ENCODE measurements at places on chromosomes 1 and 21.
A peak's percentile ranks its signal among the peaks of the same experiment; 100 is the strongest.

DNA sequence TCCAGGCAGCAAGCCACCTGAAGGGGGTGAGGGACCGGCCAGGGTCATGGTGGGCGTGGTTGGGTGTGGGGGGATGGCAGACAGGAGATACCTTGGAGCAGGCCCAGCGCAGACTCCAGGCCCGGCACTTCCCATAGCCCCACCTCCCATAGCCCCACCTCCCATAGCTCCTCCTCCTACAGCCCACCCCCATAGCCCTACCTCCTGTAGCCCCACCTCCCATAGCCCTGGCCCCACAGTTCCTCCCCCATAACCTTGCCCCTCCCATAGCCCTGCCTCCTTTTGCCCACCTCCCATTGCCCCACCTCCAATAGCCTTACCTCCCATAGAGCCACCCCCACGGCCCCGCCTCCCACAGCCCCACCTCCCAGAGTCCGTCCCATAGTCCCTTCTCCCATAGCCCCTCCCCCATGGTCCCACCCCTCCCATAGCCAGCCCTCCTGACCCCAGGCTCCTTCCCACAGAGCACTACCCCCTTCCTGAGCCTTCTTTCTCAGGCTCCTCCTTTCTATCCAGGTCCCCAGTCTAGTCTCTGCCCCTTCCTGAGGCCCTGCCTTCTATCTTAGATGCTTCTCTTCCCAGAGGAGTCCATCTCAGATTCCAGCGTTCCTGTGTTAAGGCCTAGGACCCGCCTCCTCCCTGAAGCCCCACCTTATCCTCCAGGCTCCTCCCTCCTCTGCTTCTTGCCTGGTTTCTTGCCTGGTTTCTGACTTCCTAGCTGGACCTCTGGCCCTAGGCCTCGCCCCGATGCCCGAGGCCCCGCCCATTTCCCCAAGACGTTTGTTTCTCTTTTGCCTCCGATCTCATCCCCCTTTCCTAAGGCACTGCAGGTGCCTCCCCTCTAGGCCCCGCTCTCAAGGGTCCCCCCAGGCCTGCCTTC, 46.8 kb downstream of the PTPRU start:
- DNase-seq: peak; percentile 90

DNA sequence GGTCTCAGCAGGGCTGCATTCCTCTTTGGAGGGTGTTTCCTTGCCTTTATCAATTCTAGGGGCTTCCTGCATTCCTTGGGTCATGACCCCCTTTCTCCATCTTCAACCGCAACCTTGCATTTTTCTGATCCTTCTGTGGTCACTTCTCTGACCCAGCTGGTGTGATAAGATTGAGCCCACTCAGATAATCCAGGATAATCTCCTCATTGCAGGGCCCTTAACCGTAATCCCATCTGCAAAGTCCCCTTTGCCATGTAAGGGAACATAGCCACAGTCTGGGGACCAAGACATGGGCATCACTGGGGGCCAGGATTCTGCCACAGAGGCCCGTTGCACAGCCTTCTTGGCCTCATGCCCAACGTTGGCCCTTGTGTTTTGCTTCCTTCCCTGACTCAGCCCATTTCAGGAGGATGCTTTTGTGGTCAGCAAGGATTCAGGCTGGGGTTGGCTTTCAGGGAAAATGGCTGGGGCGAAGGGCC, 35.0 kb upstream of the IL19 start:
- DNase-seq: no peak

DNA sequence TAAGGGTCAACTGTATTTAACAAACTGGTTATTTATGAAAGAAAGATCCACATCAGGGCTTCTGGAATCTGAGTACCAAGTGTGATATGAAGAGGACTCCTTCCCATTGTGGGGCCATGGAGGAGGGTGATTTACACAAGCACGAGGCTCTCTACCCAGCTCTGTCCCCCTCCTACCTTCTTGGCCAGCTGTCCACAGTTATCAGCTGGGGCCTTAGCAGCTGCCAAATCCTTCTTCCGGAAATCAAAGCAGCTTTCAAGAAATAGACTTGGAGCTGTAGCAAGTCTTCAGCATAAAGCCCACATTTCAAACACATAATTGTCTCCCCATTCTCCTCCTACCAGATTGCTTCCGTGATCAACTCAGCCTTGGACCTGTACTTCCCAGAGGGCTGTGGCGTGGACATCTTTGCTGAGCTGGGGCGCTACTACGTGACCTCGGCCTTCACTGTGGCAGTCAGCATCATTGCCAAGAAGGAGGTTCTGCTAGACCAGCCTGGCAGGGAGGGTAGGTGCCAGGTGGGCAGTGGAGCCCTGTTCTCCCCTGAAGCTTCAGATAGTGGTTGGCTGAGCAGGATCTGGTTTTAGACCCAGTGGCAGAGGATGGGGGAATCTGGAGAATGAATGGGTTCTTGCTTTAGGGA, 15.5 kb downstream of the AZIN2 start:
- peak; percentile 89 for DNase-seq

GRCh38 chr1:23100074-23100748, 68.4 kb downstream of the LUZP1 start:
- peak; percentile 82 for DNase-seq

DNA sequence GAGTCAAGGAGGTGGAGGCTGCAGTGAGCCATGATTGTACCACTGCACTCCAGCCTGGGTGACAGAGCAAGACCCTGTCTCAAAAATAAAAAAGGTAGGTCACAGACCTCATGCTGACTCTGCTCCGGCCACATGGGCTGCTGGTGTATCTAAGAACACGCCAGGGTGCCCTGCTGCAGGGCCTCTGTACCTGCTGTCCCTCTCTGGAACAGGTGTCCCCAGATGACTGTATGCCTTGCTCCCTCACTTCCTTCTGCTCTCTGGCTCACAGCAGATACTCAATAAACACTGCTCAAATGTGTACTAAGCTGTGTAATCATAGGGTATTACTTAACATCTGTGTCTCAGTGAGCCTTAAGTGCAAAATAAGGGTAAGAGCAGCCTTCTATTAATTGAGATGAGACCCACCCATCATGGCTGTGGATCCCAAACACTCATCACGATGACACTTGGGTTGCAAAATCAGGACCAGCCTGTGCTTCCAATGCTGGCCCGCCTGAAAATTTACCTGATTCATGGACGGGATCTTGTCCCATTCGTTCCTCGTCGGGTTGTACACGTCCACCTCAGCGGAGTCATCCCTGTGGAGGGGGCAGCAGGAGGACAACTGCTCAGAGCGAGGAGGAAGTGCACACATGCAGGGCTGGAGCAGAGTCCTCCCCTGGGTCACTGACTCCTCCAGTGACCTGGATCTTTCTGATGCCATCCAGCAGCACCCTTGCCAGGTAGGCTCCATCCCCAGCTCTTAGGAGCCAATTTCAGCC, 7.5 kb downstream of the KLHL21 start:
- no peak for DNase-seq

Measured in SJCRH30 (cell line).